ELF-1 (cell line): ENCODE measurements at places on chromosomes 11 and 22.

GRCh38 chr11:26958005-26958701 is 35.8 kb upstream of the FIBIN start:
- no peak for DNase-seq

- peak; percentile 66 for DNase-seq
Measured at GRCh38 chr11:69157156-69157821, 1.6 kb downstream of the SMIM38 start.

DNA sequence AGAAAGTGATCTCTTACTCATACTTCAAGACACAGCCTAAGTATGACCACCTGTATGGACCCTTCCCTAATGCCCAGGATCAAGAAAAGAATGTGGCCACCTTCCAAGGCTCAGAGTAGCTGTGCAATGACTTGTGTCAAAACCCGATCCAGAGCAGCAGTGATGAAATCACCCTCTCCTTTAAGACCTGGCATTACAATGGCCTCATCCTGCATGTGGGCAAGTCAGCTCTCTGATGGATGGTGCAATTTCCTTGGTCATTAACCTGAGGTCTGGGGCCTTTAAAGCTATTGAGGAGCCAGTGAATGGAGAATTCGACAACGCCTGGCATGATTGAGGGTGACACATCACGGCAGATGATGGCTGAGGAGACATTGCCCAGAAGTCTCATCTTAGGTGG is 9.1 kb upstream of the TUBA8 start:
- no peak for DNase-seq

- DNase-seq, result no peak
Measured at GRCh38 chr11:105432241-105432995, 177.5 kb upstream of the GRIA4 start.

DNA sequence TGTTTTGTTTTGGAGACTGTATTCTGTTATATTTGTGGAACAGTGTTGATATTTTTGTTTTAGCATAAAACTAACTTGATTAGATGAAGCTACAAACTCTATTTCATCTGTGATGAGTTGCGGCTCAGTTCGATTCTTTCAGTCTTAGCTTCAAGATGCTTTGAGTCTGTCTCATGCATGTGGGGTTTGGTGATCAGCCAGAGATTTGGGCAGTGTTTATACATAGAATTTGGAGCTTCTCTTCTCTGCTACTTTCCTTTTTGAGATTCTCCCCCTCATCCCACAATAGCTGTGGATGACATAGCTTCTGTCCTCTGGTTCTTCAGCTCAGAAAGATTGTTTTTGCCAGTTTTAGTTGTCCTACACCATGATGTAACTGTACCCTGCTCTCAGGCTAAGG is 90.4 kb downstream of the ARHGAP20 start:
- DNase-seq, result no peak

- DNase-seq, result no peak
Measured at GRCh38 chr11:19173964-19174638, 27.7 kb downstream of the CSRP3 start.

GRCh38 chr11:128193615-128194014 is 393.7 kb downstream of the ETS1 start:
- no peak for DNase-seq

- DNase-seq, result no peak
Measured at GRCh38 chr11:35242412-35243242, 103.7 kb downstream of the CD44 start.

GRCh38 chr11:9313648-9314290 is 624 bp downstream of the TMEM41B start:
- no peak for DNase-seq

GRCh38 chr11:130070109-130070845 is 583 bp downstream of the APLP2 start:
- peak; percentile 58 for DNase-seq

DNA sequence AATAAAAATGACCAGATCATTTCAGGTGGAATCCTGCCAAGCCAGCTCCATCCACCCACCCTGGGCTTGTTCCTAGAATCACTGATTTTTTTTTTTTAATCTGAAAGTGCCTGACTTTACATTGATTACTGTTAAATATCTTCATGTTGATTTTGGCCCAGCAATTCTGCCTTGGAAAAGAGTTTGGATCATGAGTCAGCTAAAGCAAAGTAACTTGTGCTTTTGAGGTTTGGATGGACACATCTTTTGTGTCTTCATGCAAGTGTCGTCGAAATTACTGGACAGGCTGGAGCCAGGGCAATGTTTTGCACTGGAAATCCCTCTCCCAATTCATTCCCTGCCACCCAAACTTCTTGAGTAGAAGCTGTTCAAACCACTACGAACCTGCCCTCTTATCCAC is 164.0 kb upstream of the SYT13 start:
- no peak for DNase-seq

DNA sequence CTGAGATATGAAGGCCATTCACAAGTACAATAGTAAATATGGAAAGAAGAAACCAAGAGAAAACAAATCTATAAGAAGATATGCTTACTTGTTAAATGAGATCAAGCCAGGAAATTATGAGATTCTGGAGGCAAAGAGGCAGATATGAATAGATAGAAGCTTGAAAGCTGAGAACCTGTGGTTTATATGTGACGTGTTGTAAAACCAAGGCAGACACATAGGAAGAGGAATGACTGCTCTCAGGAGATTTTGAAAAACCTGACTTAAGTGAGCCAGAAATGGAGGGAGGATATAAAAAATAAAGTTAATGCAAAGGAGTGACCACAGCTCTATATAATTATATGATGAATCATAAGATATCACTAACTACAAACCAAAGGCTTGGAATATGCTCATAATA is 1160.5 kb upstream of the CNTN5 start:
- no peak for DNase-seq

- DNase-seq, result peak; percentile 97
Measured at GRCh38 chr11:46369458-46370152, 11.9 kb upstream of the MDK start.

DNA sequence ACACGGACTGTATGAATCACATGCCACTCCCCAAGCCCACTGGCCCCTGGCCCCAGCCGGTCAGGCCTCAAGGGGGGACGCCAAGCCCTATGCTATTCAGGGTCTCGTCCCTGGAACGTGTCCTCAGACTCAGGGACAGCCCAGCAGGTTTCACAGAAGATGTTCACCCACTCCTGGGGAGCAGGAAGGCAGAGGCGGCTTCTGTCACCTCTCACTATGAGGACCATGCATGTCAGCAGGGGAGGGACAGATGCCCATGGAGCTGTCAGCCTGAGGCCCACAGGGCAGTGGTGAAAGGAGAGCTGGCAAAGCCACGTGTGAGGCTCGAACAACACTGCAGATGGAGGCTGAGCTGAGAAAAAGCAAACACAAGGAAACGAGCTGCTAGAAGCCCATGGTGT is 192.0 kb downstream of the SHANK2 start:
- no peak for DNase-seq

DNA sequence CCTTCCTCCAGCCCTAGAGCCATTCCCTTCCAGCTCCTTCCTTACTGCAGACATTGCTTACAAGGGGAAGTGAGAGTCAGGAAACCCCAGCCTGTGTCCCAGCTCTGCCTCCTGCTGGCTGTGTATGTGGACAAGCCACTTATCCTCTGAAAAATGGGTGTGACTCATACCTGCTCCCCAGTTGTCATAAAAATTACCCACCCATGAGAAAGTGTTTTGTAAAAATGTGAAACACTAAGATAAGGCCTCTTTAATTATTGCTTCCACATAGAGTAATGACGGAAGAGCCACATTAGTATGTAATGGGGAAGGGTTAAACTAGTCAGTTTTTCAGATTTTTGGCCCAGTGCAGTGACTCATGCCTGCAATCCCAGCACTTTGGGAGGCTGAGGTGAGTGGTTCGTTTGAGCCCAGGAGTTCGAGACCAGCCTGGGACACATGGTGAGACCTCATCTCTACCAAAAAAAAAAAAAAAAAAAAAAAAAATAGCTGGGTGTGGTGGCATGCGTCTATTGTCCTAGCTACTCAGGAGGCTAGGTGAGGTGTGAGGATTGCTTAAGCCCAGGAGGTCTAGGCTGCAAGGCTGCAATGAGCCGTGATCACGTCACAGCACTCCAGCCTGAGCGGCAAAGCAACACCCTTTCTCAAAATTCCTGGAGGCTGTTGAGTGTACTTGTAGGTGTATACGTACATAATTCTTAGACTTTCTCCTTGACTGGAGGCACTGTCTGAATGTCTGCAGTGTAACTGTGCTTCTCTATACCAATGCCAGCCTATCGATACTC is 84.9 kb downstream of the CTTN start:
- peak; percentile 30 for DNase-seq

- no peak for DNase-seq
Measured at GRCh38 chr11:134071306-134071705, 2.4 kb downstream of the JAM3 start.

GRCh38 chr11:84902445-84902844 is 724.7 kb downstream of the DLG2 start:
- DNase-seq, result no peak

DNA sequence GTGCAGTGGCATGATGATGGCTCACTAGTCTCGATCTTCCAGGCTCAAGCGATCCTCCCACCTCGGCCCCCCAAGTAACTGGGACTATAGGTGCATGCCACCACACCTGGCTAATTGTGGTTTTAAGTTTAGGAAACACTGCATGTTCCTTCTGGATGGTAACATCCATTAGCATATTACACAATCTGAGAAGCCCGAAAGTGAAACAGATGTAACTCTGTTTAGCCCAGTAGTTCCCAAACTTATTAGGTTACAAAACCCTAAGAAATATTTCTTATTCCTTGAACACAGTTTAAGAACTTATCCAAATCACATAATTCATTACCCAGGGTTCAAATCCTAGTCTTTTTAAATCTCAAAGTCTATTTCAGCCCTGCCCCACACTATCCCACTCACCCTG is 28.3 kb downstream of the POLDIP3 start:
- no peak for DNase-seq

- DNase-seq, result no peak
Measured at GRCh38 chr11:110289472-110289871, 6.9 kb downstream of the RDX start.

DNA sequence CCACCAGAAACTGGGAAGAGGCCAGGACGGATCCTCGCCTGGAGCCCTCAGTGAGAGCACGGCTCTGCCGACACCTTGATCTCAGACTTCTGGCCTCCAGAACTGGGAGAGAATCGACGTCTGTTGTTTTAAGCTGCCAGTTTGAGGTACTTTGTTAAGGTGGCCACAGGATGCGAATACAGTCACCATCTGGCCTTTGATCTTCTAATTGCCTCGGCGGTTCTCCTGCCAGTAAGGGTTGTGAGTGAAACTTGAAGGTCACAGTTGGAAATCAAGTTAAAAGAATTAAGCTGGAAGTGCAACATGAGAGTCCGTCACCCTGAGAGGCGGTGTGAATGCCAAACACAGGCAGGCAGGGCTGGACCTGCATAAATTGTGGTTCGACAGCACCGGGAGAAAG is 27.9 kb downstream of the PARVB start:
- peak; percentile 34 for DNase-seq

DNA sequence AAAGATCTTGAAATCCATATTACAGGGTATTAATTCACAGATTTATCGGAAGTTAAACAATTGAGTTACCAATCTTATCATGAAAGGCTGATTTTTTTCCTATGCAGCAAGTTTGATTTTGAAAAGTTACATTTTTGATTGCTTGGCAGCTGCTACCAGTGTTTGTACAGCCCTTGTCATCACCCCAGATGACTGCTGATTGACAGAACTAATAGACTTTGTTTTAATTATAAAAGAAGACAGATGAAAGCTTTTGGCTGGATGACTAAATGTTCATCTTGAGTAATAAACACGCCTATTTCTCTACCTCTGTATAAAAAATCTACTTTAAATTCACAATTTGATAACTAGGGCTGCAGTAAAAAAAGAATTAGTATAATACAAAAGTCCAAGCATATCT is 259.7 kb downstream of the TTC28 start:
- DNase-seq, result no peak

- no peak for DNase-seq
Measured at GRCh38 chr11:35153280-35153679, 14.3 kb downstream of the CD44 start.

- DNase-seq, result no peak
Measured at GRCh38 chr11:69674267-69674885, 777 bp downstream of the LTO1 start.

DNA sequence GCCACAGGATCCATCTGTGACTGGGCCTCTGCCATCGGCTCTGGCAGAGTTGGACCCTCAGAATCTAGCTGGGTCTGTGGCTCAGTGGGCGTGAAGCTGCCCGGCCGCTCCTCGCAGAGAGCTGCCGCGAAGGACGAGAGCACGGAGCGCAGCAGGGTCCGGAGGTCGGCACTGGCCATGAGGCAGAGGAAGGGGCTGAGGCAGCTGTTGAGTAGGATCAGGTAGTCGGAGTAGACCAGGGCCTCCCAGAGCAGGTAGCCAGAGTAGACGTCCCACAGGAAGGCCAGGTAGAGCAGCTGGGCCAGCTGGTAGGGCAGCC is 912 bp downstream of the GPR152 start:
- DNase-seq, result no peak

- DNase-seq, result no peak
Measured at GRCh38 chr11:105181100-105181499, 41.5 kb upstream of the CARD18 start.

GRCh38 chr11:62428871-62429560 is 10.2 kb downstream of the SCGB1A1 start:
- DNase-seq, result peak; percentile 69

GRCh38 chr11:128239306-128239705 is 348.1 kb downstream of the ETS1 start:
- DNase-seq, result no peak

GRCh38 chr11:71095294-71095850 is 157.0 kb downstream of the SHANK2 start:
- no peak for DNase-seq

GRCh38 chr11:14193644-14194043 is 165.3 kb downstream of the RRAS2 start:
- DNase-seq, result peak; percentile 24

GRCh38 chr11:60859616-60860250 is 4.0 kb upstream of the PTGDR2 start:
- DNase-seq, result no peak

GRCh38 chr11:82683029-82683428 is 50.6 kb downstream of the FAM181B start:
- peak; percentile 82 for DNase-seq

GRCh38 chr11:93225662-93226061 is 27.9 kb upstream of the SLC36A4 start:
- DNase-seq, result no peak

DNA sequence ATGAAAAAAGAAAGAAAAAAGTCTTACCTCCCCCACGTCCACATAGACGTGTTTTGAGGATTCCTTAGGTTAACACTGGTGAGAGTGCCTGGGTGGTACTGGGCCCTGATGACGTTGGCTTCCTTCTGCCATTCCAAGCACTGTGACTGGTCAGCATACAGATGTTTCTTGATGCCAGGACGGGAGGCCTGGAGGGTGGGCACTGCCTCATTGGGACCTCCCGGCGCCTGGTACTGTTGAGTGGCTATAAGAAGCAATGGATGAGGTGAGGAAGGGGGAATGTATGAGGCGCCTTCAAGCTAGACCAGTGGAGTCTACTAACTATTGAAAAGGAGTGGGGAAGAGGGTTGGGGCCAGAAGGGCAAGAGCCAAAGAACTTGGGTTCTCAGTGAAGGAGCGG is 45.3 kb downstream of the MICAL2 start:
- DNase-seq, result no peak

DNA sequence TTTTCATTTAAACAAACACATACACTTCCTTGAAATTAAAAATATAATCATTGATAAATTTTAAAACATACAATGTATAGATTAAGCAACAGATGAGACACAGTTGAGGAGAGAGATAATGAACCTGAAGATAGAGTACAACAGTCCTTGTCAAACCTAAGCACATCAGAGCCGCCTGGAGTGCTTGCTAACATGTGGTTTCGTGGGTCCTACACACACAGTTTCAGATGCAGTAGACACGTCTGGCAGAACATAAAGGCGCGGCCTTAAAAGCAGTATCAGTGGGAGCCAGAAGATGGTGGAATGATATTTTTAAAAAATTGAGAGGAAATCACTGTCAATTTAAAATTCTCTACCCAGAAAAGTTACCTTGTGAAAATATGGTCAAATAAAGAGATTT is 134.4 kb downstream of the MPPED1 start:
- no peak for DNase-seq
